ENCODE measurements at places on chromosomes 16 and 17. TPM values are rescaled to one million over a fixed set of nuclear protein-coding genes. Genes with fewer than 3 reads are reported as not detected.

- no peak overlapping the region for H3K27ac ChIP-seq
- no peaks in the 10 kb centered on the region for H3K36me3 ChIP-seq
- H3K4me3 ChIP-seq = no peak overlapping the region
- H3K27me3 ChIP-seq = peaks cover 4% of the 10 kb centered on the region
- peaks cover 16% of the 10 kb centered on the region for H3K4me1 ChIP-seq
- DNase-seq = no peak
Measured at GRCh38 chr17:30368912-30369720, 9.6 kb upstream of the CPD start.

DNA sequence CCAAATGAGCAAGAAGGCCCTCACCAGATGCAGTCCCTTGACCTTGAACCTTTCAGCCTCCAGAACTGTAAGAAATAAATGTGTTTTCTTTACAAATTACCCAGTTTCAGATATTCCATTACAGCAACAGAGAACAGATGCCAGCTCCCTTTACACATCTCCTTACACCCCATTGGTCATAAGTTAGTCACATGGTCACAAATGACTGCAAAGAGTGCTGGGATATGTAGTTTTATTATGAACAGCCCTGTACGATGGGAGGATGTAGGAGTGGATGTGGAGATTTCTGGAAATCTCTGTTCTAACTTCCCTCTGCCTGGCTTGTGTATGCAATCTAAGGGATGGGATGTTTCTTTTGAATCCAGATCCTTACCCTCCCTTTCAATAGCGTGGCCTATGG lies 13.3 kb upstream of the RPL38 start:
- no peaks in the 10 kb centered on the region for H3K36me3 ChIP-seq
- H3K27ac ChIP-seq = no peak overlapping the region
- H3K27me3 ChIP-seq = peaks cover 23% of the 10 kb centered on the region
- no peak overlapping the region for H3K4me3 ChIP-seq
- peaks cover 1% of the 10 kb centered on the region for H3K4me1 ChIP-seq

DNA sequence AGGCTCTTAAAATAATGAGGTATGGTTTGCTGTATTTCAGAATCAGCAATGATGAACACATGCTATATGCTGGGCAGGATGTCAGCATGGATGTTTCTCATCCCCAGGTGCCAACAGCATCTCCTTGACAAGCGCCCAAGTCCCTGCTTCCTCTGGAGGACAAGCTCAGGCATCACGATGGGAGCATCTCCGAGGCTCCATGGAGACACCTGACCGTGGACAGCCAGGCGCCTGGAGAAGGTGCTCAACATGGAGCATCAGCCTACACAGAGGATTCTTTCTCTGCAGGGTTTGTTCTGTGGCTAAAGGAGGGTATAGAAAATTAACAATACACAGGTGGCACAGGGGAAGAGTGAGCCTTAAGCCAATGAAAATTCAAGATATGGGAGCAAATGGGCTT lies 72.1 kb downstream of the SLC5A11 start:
- H3K27me3 ChIP-seq = no peaks in the 10 kb centered on the region
- no peak for DNase-seq
- no peak overlapping the region for H3K27ac ChIP-seq
- H3K36me3 ChIP-seq = peaks cover 17% of the 10 kb centered on the region
- H3K4me3 ChIP-seq = no peak overlapping the region
- H3K4me1 ChIP-seq = peaks cover 10% of the 10 kb centered on the region

GRCh38 chr16:77840673-77841501 lies 52.5 kb downstream of the VAT1L start:
- no peak overlapping the region for H3K4me3 ChIP-seq
- H3K27ac ChIP-seq = no peak overlapping the region
- no peak for DNase-seq
- no peaks in the 10 kb centered on the region for H3K36me3 ChIP-seq

- H3K4me3 ChIP-seq = no peak overlapping the region
- peak overlapping the region; percentile 45 for H3K27ac ChIP-seq
- peaks cover 78% of the 10 kb centered on the region for H3K36me3 ChIP-seq
- no peaks in the 10 kb centered on the region for H3K27me3 ChIP-seq
- peaks cover 20% of the 10 kb centered on the region for H3K4me1 ChIP-seq
- no peak for DNase-seq
Measured at GRCh38 chr17:16037636-16038035, 38.0 kb downstream of the TTC19 start.

DNA sequence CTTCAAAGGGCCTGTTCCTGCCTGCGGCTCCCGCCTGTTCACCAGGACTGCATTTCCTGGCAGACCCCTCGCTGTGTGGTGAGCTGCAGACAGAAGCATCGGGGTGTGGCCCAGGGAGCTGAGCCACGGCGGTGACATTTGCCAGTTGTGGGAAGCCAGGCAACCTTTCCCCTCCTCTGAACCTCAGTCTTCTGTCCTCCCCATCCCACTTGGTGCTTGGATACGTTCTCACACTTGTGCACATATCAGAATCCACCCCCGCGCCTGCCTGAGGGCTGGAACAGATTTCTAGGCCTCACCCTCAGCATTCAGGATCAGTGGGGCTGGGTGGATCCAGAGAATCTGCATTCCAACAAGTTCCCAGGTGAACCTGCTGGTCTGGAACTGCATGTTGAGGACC lies 63.5 kb downstream of the CRISPLD2 start:
- peaks cover 9% of the 10 kb centered on the region for H3K4me1 ChIP-seq
- H3K36me3 ChIP-seq = no peaks in the 10 kb centered on the region
- no peak overlapping the region for H3K4me3 ChIP-seq

DNA sequence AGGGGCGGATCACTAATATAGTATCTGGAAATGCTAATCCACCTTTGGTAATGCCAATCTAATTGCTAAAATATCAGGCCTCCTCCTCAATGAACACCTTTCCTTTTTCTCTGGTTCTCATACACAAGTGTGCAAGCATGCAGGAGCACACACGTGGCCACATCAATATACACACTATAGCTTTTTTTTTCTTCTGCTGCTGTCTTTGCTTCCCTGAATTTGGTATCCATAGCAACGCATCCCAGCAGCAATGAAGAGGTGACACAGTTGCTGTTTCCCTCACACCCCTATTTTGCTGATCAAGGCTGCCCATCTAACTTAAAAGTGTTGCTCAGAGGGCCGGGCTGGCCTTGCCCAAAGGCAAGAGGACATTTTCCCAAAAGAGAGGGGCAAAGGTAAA lies 15.4 kb downstream of the NOG start:
- no peaks in the 10 kb centered on the region for H3K36me3 ChIP-seq
- no peaks in the 10 kb centered on the region for H3K4me1 ChIP-seq
- no peak overlapping the region for H3K27ac ChIP-seq
- no peak overlapping the region for H3K4me3 ChIP-seq

DNA sequence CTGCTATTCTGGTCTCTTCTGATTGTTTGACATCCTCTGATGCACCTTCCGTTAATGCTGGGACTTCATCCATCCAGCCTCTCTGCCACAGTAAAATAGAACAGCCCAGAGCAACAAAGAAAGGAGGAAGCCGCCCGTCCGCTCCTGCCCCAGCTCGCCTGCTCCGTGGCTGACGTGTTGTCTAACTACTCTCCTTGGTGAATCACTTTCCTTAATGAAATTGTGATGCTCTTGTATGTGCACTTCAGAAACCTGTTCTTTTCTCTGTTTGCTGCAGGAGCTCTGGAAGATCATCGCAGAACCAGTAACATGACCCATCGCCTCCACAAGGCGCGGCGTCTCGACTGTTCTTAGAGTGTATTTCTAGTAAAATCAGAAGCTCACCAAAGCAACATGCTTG lies 24.3 kb downstream of the METTL22 start:
- no peak for DNase-seq
- H3K4me3 ChIP-seq = no peak overlapping the region
- no peak overlapping the region for H3K27ac ChIP-seq
- peaks cover 17% of the 10 kb centered on the region for H3K4me1 ChIP-seq
- peaks cover 53% of the 10 kb centered on the region for H3K36me3 ChIP-seq
- H3K27me3 ChIP-seq = no peaks in the 10 kb centered on the region

GRCh38 chr17:29147682-29148081 lies 32.5 kb downstream of the MYO18A start:
- H3K27ac ChIP-seq = peak overlapping the region; percentile 58
- no peak for DNase-seq
- H3K27me3 ChIP-seq = no peaks in the 10 kb centered on the region

- H3K27ac ChIP-seq = no peak overlapping the region
- no peaks in the 10 kb centered on the region for H3K27me3 ChIP-seq
- H3K36me3 ChIP-seq = peaks cover 49% of the 10 kb centered on the region
- no peaks in the 10 kb centered on the region for H3K4me1 ChIP-seq
- no peak overlapping the region for H3K4me3 ChIP-seq
Measured at GRCh38 chr16:3536271-3536731, 35.5 kb downstream of the CLUAP1 start.

DNA sequence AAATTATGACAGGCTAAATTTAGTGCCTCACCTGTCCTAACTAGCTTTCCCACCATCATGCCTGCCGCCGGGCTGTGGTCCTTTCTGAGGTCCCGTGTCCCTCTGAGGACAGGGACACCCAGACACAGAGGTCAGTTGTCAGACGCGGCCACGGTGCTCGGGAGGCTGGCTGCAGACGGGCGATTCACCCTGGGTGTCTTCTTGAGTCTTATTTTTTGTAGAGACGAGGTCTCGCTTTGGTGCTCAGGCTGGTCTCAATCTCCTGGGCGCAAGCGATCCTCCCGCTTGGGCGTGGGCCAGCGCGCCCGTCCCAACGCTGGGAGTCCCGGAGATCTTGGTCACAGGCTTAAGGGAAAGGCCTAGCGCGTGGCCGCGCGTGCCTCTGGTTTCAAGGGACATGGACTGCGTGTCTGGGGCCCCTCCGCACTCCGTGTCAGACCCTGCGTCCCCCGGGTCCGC lies 797 bp upstream of the RAB11FIP3 start:
- H3K4me3 ChIP-seq = peak overlapping the region; percentile 57
- peaks cover 4% of the 10 kb centered on the region for H3K36me3 ChIP-seq
- DNase-seq = no peak
- no peak overlapping the region for H3K27ac ChIP-seq
- H3K4me1 ChIP-seq = peaks cover 31% of the 10 kb centered on the region
- peaks cover 15% of the 10 kb centered on the region for H3K27me3 ChIP-seq

DNA sequence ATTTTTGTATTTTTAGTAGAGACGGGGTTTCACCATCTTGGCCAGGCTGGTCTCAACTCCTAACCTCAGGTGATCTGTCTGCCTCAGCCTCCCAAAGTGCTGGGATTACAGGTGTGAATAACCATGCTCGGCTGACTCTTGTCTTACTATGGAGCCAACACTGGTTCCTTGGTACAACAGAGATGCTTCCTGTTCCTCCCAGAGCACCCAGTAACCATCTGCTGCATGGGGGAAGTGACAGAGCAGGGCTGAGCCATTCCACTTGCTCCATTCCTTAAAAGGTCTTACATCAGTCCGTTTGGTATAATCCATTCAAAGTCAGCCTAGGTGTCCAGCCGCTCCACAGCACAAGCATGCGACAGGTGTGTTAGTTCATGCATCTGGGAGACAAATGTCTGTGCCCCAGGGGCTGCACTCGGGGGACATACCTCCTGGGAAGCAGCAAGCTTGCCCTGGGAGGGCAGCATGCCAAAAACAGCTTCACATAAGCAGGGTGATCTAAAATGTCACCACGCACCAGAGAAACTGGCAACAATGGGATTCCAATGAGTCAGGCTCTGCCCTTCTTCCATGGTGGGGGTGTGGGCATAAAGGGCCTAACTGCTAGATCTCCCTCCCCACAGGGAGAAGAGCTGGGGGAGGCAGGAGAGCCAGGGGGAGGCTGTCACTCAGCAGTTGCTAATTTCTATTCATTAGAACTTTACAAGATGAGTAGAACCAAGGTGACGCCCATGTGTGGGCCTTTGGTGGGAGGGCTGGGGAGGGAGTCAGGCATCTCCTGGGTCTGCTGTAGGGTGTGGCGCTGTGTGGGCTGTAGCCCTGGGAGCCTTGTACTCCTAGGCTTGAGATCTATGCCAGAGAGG lies 35.5 kb downstream of the PIPOX start:
- H3K27me3 ChIP-seq = no peaks in the 10 kb centered on the region
- H3K4me1 ChIP-seq = no peaks in the 10 kb centered on the region
- DNase-seq = no peak
- no peak overlapping the region for H3K27ac ChIP-seq
- no peak overlapping the region for H3K4me3 ChIP-seq

- peak overlapping the region; percentile 96 for H3K27ac ChIP-seq
- peaks cover 44% of the 10 kb centered on the region for H3K36me3 ChIP-seq
- H3K27me3 ChIP-seq = no peaks in the 10 kb centered on the region
- peak; percentile 47 for DNase-seq
- H3K4me3 ChIP-seq = no peak overlapping the region
Measured at GRCh38 chr17:57597531-57598453, 147.3 kb downstream of the CCDC182 start.

- H3K27me3 ChIP-seq = peaks cover 45% of the 10 kb centered on the region
- H3K4me1 ChIP-seq = peaks cover 19% of the 10 kb centered on the region
- no peak for DNase-seq
- H3K36me3 ChIP-seq = no peaks in the 10 kb centered on the region
- H3K27ac ChIP-seq = no peak overlapping the region
- H3K4me3 ChIP-seq = no peak overlapping the region
Measured at GRCh38 chr17:57862694-57863667, 13.1 kb upstream of the MRPS23 start.

GRCh38 chr16:49366669-49367068 lies 6.9 kb upstream of the C16orf78 start:
- H3K36me3 ChIP-seq = no peaks in the 10 kb centered on the region
- H3K4me1 ChIP-seq = no peaks in the 10 kb centered on the region
- H3K27ac ChIP-seq = no peak overlapping the region
- H3K27me3 ChIP-seq = no peaks in the 10 kb centered on the region
- no peak for DNase-seq

- peak overlapping the region; percentile 85 for H3K4me3 ChIP-seq
- H3K4me1 ChIP-seq = peaks cover 48% of the 10 kb centered on the region
- peak overlapping the region; percentile 89 for H3K27ac ChIP-seq
- H3K27me3 ChIP-seq = peaks cover 21% of the 10 kb centered on the region
Measured at GRCh38 chr17:80455336-80455710, 21.1 kb downstream of the NPTX1 start.

Gene CCL8
- not detected for total RNA-seq

Gene DPEP3
- total RNA-seq = 0.20 TPM

Gene C16orf92
- not detected for total RNA-seq

Gene CTRB2
- not detected for total RNA-seq

Gene ITGAE
- 22.0 TPM for total RNA-seq

Gene CD300LB
- not detected for total RNA-seq

Gene PTGES3L
- 0.65 TPM for total RNA-seq

Gene EDC4
- total RNA-seq = 98.4 TPM

Gene OTOA
- 0.15 TPM for total RNA-seq

Gene CFAP119
- 4.1 TPM for total RNA-seq

Gene PIRT
- total RNA-seq = not detected

Gene GPR142
- total RNA-seq = 0.15 TPM

Gene CDYL2
- total RNA-seq = 54.6 TPM

Gene GFAP
- total RNA-seq = not detected

Gene CEP295NL
- not detected for total RNA-seq

All from activated CD4-positive, alpha-beta memory T cell treated with anti-CD3 and anti-CD28 coated beads, Interleukin-2, amount 10 ng/mL, durations not matched to agents 7 days and 5 days (primary cell).